ENCODE measurements at places on chromosomes 7 and 10. TPM values are rescaled to one million over a fixed set of nuclear protein-coding genes. Genes with fewer than 3 reads are reported as not detected.
A peak's percentile ranks its signal among the peaks of the same experiment; 100 is the strongest.

- no peak for DNase-seq
Observed at GRCh38 chr7:136247211-136247610, 270.1 kb upstream of the MTPN start.

DNA sequence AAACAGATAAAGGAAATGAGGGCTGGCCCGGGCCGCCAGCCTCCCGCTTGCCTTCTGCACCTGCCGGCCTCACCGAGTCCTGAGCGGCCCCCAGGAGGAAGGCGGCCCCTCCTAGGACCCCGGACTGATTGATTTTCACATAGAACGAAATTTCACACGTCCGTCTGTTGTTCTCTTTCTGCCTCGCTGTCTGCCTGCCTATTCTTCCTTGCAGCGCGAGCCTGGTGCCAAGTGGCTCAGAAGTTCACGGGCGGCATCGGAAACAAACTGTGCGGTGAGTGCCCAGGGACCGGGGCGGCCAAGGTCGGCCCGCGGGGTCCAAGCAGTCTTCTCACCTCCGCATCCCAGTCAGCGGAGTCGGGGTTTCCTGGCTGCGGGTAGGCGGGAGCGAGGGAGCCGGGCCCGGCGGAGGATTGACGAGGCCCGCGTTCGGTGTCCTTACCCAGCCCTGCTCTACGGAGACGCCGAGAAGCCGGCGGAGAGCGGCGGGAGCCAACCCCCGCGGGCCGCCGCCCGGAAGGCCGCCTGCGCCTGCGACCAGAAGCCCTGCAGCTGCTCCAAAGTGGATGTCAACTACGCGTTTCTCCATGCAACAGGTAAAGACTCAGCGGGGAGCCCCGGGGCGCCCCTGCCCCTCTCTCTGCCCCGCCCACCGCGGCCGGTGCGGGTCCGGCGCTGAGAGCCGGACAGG lies 967 bp downstream of the GAD2 start:
- DNase-seq = no peak

- no peak for DNase-seq
Observed at GRCh38 chr10:3098689-3099088, 31.3 kb downstream of the PFKP start.

DNA sequence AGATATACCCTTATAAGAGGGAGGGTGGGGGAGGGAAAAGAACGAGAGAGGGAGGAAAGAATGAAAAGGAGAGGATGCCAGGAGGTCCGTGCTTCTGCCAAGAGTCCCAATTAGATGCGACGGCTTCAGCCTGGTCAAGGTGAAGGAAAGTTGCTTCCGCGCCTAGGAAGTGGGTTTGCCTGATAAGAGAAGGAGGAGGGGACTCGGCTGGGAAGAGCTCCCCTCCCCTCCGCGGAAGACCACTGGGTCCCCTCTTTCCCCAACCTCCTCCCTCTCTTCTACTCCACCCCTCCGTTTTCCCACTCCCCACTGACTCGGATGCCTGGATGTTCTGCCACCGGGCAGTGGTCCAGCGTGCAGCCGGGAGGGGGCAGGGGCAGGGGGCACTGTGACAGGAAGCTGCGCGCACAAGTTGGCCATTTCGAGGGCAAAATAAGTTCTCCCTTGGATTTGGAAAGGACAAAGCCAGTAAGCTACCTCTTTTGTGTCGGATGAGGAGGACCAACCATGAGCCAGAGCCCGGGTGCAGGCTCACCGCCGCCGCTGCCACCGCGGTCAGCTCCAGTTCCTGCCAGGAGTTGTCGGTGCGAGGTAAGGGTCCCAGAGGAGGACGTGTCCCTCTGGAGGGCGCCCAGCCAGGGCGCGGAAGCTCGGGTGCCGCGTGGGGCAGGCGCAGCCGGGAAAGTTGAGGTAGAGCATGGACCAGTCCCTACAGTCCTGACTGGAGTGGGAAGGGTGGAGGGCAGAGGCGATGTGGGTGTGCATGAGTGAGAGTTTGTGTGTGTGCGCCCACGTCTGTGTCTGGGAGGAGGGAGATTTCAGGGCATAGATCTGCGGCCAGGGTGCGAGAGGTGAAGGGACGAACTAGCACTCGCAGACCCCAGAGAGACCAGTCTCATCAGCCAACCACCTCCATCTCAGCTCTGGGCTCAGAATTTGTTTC lies 844 bp downstream of the GRM3 start:
- no peak for DNase-seq

DNA sequence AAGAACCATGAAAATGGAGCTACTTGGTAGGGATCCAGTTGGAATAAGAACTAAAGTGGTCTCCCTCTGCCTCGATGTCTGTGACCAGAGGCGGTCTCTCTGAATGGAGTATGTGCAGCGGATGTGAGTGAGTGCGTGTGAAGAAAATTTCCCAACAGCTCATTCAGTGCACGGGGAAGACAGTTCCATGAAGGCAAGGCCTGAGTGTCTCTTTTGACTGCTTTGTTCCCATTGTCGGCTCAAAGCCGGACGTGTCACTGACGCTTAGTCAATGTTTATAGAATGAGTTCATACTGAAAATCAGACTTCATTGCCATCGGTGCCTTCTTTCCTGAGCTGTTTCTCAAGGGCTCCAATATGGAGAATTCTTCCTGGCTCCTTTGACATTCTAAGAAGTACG lies 55.3 kb upstream of the GRB10 start:
- DNase-seq = no peak

- no peak for DNase-seq
Observed at GRCh38 chr10:125283191-125283835, 123.0 kb upstream of the CTBP2 start.

- DNase-seq = no peak
Observed at GRCh38 chr10:12194752-12195271, 879 bp downstream of the NUDT5 start.

GRCh38 chr7:78420001-78420400 lies 621.4 kb downstream of the PHTF2 start:
- no peak for DNase-seq

GRCh38 chr10:70441161-70441894 lies at the start of gene NODAL:
Gene NODAL (minus strand): TSS chr10:70441681. CDS start chr10:70441667, 14 bp downstream.
- no peak for DNase-seq

- peak; percentile 80 for DNase-seq
Observed at GRCh38 chr10:102114861-102115618, 5.1 kb downstream of the LDB1 start.

DNA sequence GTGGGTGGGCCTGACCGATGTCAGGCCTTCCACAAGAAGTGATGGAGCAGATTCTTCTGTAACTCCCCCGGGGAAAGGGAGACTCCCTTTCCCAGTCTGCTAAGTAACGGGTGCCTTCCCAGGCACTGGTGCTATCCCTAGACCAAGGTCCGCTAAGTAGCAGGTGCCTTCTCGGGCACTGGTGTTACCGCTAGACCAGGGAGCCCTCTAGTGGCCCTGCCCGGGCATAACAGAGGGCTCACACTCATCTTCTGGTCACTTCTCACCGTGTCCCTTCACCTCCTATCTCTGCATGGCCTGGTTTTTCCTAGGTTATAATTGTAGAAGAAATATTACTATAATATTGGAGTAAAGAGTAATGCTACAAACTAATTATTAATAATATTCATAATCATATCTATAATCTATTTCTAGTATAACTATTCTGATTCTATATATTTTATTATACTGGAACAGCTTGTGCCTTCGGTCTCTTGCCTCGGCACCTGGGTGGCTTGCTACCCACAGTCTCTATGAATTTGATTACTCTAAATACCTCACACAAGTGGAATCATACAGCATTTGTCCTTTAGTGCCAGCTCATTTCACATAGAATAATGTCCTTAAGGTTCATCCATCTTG lies 1378.7 kb downstream of the XPNPEP1 start:
- no peak for DNase-seq

DNA sequence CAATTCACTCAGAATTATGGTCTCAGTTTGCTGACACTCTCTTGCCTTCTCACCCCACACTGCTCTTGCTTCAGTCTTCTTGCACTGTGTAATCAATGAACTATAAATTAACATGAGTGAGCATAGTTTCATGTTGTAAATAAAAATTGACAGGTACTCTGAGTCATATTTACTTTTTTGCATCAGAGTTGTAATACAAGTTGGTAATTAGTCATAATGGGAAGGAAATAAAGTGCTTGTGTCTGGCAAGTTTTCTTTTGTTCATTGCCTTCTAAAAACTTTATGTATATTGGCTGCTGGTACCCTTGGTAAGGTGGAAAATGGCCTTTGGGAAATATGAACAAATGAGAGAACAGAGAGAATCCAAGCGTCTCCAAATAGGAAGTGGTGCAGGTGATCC lies 169.3 kb upstream of the MAGI2 start:
- no peak for DNase-seq

DNA sequence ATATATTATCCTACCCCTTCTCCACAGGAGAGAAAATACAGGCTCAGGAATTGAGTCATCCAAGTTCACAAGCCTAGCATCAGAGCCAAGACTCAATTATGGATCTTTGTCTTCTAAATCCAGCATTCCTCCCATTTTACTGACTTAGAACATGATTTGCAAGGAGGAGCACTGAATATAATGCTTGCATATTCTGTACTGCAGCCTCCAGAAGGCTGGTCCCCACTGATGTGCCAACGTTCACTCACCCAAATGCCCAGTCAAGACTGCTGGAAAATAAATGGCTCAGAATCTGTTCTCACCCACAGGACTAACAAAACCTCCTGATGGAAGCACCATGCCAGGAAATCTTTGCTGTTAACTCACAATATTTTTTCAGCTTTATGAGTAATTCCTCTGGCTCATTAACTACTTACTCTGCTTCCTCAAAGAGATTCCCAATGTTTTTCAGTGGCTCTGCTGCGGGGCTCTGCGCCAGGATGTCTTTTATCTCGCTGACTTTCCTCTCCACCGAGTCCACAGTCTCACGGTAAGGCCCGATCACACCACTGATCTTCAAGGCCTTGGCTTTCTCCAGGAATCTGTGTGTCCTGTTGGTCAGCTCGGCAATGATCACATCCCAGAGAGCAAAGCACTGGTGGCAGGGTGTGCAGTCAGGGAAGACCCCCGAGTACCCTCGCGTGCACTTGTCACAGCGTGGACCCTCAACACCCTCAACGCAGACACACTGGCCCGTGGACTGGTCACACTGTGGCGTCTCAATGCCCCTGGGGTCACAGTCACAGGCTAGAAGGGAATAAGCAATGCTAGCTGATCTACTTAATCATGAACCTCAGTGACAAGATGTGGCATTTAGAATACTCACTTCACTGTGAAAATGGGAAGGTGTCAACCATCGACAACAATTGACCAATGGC lies 48.8 kb downstream of the DLD start:
- no peak for DNase-seq

DNA sequence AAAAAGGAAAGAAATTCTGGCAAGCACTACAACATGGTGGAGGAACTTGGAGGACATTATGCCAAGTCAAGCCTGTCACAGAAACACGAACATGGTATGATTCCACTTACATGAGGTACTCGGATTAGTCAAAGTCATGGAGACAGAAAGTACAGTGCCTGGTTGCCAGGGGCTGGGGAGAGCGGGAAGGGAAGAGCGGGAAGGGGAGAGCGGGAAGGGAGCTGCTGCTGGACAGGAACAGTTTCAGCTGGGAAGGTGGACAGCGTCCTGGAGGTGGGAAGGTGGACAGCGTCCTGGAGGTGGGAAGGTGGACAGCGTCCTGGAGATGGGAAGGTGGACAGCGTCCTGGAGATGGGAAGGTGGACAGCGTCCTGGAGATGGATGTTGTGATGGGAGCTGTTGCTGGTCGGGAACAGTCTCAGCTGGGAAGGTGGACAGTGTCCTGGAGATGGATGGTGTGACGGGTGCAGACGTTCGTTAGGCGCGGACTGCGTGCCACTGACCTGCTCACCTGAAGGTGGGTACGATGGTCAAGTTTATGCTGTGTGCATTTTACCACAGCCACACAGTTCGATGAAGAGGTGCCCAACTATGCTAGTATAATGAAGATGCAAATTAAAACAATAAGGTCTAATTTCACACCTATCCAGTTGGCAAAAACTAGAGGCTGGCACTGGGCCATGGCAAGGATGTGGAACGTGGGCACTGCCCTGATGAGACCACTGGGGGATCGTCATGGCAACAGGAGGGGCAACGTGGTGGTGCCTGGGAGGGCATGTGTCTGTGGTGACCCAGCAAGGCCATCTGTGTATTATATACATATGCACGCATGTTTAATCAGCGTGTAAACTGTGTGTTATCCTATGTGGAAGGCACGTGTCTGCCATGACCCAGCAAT lies 103.8 kb downstream of the NKX6-2 start:
- no peak for DNase-seq

- no peak for DNase-seq
Observed at GRCh38 chr10:58278274-58278961, 9.5 kb downstream of the CISD1 start.

DNA sequence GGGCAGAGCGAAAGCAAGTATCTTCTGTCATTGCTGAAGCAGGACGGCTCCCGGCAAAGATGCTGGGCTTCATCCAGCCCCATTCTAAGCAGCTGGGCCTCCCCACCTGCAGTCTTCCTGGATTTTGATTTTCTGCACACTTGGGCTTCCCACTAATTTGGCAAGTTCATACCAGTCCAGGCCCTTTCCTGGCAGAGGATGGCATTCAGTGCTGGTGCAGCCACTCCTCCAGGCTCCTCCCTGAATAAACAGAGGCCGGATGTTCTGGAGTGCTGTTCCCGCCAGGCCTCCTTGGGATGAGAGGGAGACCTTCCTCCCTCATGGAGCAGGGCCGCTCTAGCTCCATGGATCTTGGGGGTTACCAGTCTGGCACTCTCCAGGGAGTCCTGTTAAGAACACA lies 3.4 kb downstream of the BAG3 start:
- no peak for DNase-seq

DNA sequence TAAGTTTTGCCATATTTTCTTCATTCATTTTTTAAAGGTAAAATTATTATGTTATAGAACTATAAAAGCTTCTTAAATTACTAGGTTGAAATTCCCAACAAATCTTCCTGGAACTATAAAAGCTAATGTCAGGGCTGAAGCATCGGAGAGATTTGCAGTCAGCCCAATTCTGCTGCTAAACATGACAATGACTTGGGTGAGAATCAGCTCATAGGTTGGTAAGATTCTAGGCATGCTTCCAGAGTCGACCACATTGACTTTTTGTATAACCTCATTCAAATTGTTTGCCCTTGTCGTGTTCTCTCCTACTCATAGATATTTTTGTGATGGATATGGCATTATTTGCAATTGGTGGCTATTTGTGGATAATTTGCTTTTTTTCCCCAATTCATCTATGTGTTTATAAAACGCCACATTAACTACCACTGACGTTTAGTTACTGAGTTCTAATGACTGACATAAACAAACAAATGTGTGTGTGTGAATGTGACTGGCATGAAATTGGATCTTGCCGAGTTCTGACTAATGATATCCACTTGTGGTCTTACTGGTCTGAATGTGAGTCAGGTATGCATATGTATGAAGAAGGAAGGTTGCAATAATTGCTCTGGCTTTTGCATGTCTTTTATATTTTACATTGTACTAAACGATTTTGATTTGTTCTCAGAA lies 579.8 kb downstream of the PARD3 start:
- no peak for DNase-seq

CLDN4 gene
- total RNA-seq = 0.23 TPM

PLPP4 gene
- total RNA-seq = not detected

ZNF804B gene
- not detected for total RNA-seq

BTBD16 gene
- not detected for total RNA-seq

LIPM gene
- not detected for total RNA-seq

NUTM2E gene
- total RNA-seq = 0.44 TPM

LANCL2 gene
- total RNA-seq = 11.0 TPM

ZNHIT1 gene
- total RNA-seq = 38.7 TPM

CYP3A5 gene
- total RNA-seq = not detected

PAX2 gene
- total RNA-seq = not detected

Data from T-helper 17 cell (primary cell).